IPS DF 6.9 (cell line): ENCODE measurements at places on chromosomes 13 and 19.

GRCh38 chr19:2841855-2842574 lies 740 bp downstream of the ZNF555 start:
- no peak for DNase-seq

- DNase-seq: no peak
These were observed 4.2 kb downstream of the LTBP4 start for GRCh38 chr19:40605216-40605971.

DNA sequence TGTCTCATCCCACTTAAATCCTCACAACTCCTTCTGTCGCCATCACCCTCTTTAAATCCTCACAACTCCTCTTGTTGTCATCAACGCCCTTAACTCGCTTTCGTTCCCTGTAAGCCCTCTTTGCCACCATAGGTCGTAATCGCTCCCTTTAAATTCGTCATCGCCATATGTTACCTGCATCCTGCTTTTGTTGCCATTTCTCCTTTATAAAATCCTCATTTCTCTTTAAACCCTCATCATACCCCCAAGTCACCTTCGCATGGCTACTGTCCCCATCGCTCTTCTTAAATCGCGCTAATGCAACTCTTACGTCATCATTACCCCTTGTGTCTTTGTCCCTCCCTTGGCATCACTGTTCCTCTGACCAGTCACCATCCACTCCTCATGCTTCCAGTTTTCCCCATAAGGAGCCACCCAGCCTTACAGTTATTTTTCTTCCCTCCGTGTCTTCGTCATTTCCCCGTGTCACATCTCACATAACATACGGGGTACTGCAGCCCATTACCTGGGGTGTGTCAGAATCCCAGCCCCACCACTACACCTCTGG lies 539 bp downstream of the PLD3 start:
- DNase-seq: no peak

DNA sequence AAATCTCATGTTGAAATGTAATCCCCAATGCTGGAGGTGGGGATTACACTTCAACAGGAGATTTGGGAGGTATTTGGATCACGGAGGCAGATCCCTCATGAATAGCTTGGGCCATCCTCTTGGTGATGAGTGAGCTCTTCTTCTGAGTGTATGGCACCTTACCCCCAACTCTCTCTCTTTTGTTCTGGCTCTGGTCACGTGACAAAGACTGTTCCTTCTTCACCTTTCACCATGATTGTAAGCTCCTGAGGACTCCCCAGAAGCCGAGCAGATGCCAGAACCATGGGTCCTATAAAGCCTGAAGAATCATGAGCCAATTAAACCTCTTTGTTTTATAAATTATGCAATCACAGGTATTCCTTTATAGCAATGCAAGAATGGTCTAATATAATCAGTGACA lies 684.2 kb downstream of the LIG4 start:
- no peak for DNase-seq

DNA sequence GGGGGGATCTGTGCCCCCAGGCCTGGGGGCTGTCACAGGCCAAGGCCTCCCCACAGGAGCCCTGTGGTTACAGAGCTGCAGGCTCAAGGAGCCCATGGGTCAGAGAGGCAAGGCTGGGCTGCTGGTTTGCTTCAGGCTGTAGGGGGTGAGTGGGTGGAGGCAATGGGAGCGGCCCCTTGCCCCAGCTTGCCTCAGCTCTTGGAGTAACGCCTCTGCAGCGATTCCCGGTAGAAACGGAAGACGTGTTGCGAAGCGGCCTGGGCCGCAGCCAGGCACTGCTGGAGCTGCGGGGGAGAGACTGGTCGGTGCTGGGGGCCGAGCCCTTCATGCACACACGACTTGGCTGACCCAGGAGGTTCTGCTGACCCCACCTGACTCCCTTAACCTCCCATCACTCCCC lies 10.1 kb downstream of the TMEM91 start:
- no peak for DNase-seq
